ENCODE measurements at places on chromosomes 6 and 20.

- DNase-seq: no peak
Measured at GRCh38 chr6:21438986-21439352, 154.6 kb upstream of the SOX4 start.

GRCh38 chr6:69622924-69623323 is 173.9 kb downstream of the LMBRD1 start:
- no peak for DNase-seq

DNA sequence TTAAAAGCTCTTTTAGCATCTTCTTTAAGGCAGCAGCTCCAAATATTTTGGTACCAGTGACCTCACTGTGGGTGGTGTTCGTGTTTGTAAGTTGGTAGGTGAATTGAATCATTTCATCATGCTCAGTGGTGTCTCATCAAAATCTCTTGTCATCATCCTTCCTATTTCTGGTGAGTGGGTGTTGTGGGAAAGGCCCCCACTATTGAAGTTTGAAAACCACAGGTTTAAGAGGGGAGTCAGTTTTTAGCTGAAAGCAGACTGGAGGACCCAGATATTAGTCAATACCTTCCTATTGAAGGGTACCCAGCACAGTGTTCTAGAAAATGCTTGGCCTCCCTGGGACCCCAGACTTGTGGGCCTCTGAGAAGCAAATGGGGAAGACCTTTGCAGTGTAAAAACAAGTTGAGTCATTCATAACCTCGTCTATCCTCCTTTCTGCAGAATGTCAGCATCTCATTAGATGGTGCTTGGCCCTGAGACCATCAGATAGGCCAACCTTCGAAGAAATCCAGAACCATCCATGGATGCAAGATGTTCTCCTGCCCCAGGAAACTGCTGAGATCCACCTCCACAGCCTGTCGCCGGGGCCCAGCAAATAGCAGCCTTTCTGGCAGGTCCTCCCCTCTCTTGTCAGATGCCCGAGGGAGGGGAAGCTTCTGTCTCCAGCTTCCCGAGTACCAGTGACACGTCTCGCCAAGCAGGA is 3.7 kb downstream of the PIM1 start:
- no peak for DNase-seq

- no peak for DNase-seq
Measured at GRCh38 chr6:89392823-89393222, 19.2 kb downstream of the RRAGD start.

DNA sequence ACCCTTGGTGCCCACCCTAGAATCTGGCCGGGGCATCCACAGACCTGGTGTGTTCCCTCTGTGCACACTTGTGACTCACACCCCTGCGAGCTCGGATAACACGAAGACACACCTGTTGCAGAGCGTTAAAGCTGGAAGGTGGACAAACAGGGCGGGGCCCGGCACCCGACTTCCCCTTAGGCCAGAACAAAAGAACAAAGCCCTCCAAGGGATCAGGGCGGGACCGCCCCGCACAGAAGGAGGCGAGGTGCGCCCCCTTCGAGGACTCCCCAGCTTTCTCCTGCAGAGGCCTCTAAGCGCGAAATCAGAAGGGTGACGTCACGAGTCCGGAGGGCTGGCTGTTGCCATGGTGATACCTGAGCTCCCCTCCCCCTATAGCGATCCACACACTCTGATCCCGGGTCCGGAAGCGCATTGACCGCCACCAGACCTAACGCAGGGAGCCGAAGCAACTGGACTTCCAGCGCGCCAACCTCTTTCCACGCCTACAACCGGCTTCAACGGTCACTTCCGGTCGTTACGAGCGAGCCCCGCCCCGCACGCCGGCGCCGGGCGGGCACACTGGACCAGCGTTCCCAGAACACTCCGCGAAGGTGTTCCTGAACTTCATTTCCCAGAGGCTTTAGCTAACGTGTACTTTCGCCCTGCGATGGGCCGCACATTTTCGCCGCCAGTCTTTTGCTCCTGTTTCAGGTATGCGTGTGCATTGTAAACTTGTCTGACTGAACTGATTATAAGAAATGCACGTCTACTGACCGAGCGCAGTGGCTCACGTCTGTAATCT is at the start of gene ZNF184:
Gene ZNF184, minus strand, starts transcription at position 489 of the 784 bp plus-strand sequence. CDS start 811 bp downstream, outside the sequence.
- DNase-seq: peak; percentile 79

GRCh38 chr6:54266400-54266923 is 41.8 kb upstream of the TINAG start:
- DNase-seq: no peak

DNA sequence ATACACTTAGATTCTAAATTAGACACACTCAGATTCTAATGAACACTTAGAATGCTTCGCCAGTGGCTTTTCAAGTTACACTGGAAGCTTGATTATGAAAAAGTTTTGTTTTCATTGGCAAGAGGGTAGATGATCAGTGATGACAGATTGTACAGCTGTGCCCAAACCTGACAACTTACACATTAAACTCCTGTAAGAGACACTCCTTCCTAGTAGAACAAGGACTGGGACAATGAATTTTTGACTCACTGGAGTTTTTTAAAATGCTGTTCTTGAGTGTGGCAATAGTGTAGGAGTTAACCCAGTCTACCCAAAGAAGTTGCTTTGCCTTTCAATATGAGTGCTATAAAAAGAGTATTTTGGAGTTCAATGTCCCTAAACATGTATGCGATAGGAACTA is 140.8 kb downstream of the SLC16A10 start:
- DNase-seq: no peak

- peak; percentile 8 for DNase-seq
Measured at GRCh38 chr6:138765896-138766655, 7.5 kb upstream of the CCDC28A start.

- no peak for DNase-seq
Measured at GRCh38 chr6:66190858-66191257, 483.8 kb upstream of the EYS start.

- DNase-seq: no peak
Measured at GRCh38 chr6:107965746-107966145, 7.7 kb upstream of the SEC63 start.

- DNase-seq: no peak
Measured at GRCh38 chr20:698276-698675, 22.7 kb upstream of the SCRT2 start.

GRCh38 chr20:33733654-33734576 is 2.1 kb downstream of the ZNF341 start:
- DNase-seq: no peak

Measured in NCI-H2107 (cell line).